Central memory CD8-positive, alpha-beta T cell (primary cell): ENCODE measurements at places on chromosomes 1 and 21.
A peak's percentile ranks its signal among the peaks of the same experiment; 100 is the strongest.

DNA sequence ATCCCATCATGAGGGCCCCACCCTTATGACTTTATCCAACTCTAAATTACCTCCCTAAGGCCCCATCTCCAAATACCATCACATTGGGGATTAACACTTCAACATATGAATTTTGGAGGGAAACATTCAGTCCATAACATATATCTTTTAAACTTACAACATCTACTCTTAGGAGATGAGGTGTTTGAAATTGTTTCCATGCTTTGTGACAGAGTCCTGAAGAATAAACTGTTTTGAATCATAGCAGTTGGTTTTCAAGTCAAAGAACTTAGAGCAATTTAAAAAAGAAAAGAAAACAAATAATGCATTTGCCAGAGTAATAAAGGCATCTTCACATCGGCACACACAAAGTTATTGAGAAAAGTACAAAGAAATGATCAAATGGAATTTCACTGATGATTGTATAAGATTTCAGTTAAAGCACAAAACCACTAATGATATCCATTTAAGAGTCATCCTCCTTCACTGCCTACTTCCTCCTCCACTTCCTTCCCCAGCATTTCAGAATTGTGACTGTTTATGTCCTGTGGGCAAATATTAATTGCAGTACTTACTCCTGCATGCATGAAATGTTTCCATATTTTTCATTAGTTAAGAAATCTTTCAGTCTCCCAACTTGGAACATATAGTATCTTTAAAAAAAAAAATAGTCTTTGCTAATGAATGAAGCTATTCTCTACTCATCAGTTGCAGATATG, 202.0 kb downstream of the LRRC40 start:
- no peaks in the 10 kb centered on the region for H3K4me1 ChIP-seq
- peaks cover 3% of the 10 kb centered on the region for H3K36me3 ChIP-seq
- no peak for DNase-seq
- no peak overlapping the region for H3K27ac ChIP-seq
- no peak overlapping the region for H3K4me3 ChIP-seq

DNA sequence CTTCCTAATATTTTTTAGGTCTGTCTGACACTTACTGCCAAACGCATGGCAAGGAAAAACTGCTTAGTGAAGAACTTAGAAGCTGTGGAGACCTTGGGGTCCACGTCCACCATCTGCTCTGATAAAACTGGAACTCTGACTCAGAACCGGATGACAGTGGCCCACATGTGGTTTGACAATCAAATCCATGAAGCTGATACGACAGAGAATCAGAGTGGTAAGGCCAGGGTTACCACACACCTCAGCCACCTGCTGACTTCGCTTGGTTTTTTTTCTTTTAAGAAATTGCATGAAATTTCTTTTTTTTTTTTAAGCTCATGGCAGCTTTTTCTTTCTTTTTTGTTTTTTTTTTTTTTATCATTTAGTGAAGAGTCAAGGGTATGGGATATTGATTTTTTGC, 17.2 kb downstream of the ATP1A1 start:
- peak overlapping the region; percentile 85 for H3K27ac ChIP-seq
- H3K4me1 ChIP-seq = peaks cover 41% of the 10 kb centered on the region
- no peaks in the 10 kb centered on the region for H3K27me3 ChIP-seq
- no peak overlapping the region for H3K4me3 ChIP-seq
- DNase-seq = peak; percentile 38
- H3K36me3 ChIP-seq = peaks cover 84% of the 10 kb centered on the region

- H3K27me3 ChIP-seq = peaks cover 9% of the 10 kb centered on the region
- H3K4me3 ChIP-seq = peak overlapping the region; percentile 87
- no peak for DNase-seq
Measured at GRCh38 chr1:23558140-23558871, 995 bp downstream of the ID3 start.

DNA sequence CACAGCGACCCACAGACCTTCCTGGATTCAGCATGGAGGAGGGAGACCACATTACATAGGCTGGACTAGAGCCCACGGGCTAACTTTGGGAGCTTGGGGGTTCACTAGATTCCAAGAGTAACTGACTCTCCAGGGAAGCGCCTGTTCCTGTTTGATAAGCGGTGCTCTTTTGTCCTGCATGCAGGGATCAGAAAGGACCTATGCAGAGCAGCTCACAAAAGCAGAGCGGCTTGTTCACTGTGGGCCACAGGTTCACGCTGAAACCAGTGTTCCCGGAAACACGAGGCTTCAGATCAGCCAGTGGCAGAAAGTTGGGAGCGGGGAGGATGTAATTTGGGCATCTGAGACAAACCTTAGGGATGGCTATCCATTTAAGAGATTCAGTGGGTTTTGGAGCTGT, 403.9 kb downstream of the PCP4 start:
- no peaks in the 10 kb centered on the region for H3K36me3 ChIP-seq
- H3K4me3 ChIP-seq = no peak overlapping the region
- no peak for DNase-seq
- H3K27ac ChIP-seq = no peak overlapping the region
- H3K4me1 ChIP-seq = no peaks in the 10 kb centered on the region

- H3K27ac ChIP-seq = no peak overlapping the region
- H3K36me3 ChIP-seq = no peaks in the 10 kb centered on the region
- no peak overlapping the region for H3K4me3 ChIP-seq
- DNase-seq = no peak
- H3K27me3 ChIP-seq = no peaks in the 10 kb centered on the region
Measured at GRCh38 chr1:59323879-59324278, 27.0 kb downstream of the FGGY start.

- peaks cover 37% of the 10 kb centered on the region for H3K4me1 ChIP-seq
- DNase-seq = no peak
- H3K36me3 ChIP-seq = peaks cover 3% of the 10 kb centered on the region
- no peak overlapping the region for H3K4me3 ChIP-seq
- no peaks in the 10 kb centered on the region for H3K27me3 ChIP-seq
Measured at GRCh38 chr21:28636752-28637691, 355.7 kb downstream of the LTN1 start.

DNA sequence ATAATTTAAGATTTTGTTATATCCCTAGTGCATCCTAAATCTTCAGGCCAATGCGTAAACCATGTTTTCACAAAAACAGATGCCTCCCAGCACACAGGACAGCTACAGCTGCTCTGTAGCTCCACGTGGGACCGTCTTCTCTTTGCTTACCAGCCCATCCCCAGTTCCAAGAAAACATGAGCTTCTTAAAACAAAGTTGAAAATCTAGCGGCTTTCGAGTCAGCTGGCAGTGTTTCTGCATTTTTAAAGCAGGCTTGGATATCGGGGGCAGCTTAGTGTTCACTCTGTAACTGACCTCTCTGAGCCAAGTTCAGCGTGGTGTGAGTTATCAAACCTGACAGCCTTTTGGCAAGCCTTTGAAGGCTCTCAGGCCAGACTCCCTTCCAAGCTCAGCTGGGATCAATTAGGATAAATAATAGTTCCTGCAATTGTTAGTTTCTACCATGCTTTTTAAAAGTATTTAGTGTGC, 881.5 kb downstream of the LTN1 start:
- no peak overlapping the region for H3K4me3 ChIP-seq
- no peaks in the 10 kb centered on the region for H3K27me3 ChIP-seq

GRCh38 chr1:7989762-7990428, 28.4 kb downstream of the PARK7 start:
- peak overlapping the region; percentile 86 for H3K27ac ChIP-seq
- H3K4me3 ChIP-seq = peak overlapping the region; percentile 16
- H3K36me3 ChIP-seq = peaks cover 31% of the 10 kb centered on the region
- H3K27me3 ChIP-seq = no peaks in the 10 kb centered on the region
- H3K4me1 ChIP-seq = no peaks in the 10 kb centered on the region

- peaks cover 25% of the 10 kb centered on the region for H3K4me1 ChIP-seq
- no peaks in the 10 kb centered on the region for H3K27me3 ChIP-seq
- H3K36me3 ChIP-seq = peaks cover 30% of the 10 kb centered on the region
- no peak overlapping the region for H3K27ac ChIP-seq
Measured at GRCh38 chr1:17052038-17052437, 1.8 kb downstream of the SDHB start.

DNA sequence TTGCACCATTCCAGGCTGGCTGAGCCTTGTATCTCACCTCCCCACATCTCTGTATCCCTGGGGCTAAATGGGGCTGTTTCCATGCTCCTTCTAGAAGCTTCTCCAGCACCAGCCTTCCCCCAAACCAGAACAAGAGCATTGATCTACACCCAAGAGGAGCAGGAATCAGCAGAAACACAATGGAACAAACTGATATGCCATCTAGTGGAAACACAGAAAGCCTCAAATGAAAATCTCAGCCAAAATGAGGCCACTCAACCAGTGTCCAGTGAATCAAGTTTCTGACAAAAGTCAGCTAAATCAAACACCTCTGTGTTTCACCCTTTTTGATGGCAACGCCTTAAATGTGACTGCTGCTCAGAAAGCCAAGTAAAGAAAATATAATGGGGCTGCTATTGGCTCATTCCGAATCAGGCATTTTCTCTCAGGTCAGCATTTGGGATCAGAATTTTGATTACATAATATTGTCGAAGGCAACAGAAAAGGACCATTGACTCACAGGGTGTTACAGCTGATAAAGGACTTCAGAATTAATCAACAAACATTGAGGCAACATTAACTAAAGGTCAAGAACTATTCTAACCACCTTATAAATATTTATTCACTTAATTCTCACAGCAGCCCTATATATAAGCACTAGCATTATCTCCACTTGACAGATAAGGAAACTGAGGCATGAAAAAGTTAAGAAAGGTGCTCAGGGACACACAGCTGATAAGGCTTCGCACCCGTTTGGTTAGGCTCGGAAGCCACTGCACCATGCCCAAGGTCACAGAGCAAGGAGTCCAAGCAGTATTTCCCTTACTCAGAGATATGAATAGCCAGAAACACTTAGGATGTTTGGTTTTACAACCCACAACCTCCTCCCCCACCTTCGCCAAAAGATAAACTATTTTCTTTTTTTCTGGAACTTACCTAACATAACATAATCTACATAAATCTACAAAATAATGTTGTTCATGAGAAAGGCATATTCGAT, 85.8 kb upstream of the KCNJ15 start:
- no peaks in the 10 kb centered on the region for H3K36me3 ChIP-seq
- DNase-seq = no peak
- no peaks in the 10 kb centered on the region for H3K4me1 ChIP-seq
- H3K27ac ChIP-seq = no peak overlapping the region
- H3K27me3 ChIP-seq = peaks cover 10% of the 10 kb centered on the region

- H3K27me3 ChIP-seq = no peaks in the 10 kb centered on the region
- no peak overlapping the region for H3K4me3 ChIP-seq
- DNase-seq = no peak
- H3K4me1 ChIP-seq = peaks cover 16% of the 10 kb centered on the region
- H3K36me3 ChIP-seq = peaks cover 4% of the 10 kb centered on the region
Measured at GRCh38 chr1:97783751-97784150, 137.1 kb downstream of the DPYD start.

DNA sequence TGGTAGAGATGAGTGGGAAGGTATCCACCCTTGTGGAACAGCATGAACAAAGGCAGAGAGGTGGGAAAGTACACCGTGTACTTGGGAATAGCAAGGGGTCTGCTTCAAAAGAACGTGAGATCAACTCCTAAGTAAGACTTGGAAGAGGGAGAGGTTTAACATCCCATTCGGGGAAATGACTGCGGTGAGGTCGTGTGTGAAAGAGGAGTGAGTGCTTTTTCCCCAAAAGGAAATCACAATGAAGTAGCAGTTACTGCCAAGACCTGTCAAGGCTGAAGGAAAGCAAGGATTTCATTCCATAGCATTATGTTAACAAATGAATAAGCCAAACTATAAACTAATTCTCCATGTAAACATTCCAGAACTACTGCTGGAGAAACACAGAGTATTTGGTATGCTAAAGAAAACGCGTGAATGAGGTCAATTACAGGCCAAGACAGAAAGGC, 20.0 kb upstream of the SYDE2 start:
- H3K27ac ChIP-seq = no peak overlapping the region
- peaks cover 43% of the 10 kb centered on the region for H3K27me3 ChIP-seq
- H3K4me3 ChIP-seq = no peak overlapping the region
- H3K4me1 ChIP-seq = no peaks in the 10 kb centered on the region

DNA sequence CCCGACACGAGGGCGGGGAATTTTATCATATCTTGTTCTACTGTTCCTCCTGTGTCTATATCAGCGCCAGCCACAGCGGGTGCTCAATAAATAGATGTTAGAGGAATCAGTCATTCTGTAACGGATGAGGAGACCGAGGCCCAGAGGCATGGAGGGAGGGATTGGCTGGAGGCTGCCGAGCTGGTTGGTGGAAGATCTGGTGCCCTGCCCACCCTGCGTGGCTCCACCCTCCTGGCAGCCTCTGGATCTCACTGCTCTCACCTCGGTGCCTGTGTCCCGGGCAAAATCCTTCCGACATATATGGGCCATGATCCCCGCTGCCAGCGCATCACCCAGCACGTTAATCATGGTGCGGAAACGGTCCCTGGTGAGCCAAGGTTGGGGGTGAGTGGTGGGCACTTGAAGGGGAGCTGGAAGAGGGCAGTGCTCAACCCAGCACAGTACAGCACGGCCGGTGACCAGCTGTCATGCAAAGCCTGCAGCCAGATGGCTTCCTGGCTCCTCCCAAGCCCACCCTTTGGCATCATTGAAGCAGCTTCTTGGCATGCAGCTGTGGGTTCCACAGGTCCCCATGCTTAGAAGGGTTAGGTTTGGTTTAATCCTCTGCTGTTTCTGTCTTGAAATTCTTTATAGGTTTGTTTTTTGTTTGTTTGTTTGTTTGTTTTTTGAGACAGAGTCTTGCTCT, 26.7 kb downstream of the PODN start:
- DNase-seq = no peak
- no peak overlapping the region for H3K27ac ChIP-seq
- no peak overlapping the region for H3K4me3 ChIP-seq
- no peaks in the 10 kb centered on the region for H3K27me3 ChIP-seq
- H3K4me1 ChIP-seq = peaks cover 7% of the 10 kb centered on the region
- no peaks in the 10 kb centered on the region for H3K36me3 ChIP-seq
